Testis (tissue), 5 donors: ENCODE measurements at places on chromosomes 16 and 17. TPM values are rescaled to one million over a fixed set of nuclear protein-coding genes. Genes with fewer than 3 reads are reported as not detected.

DNA sequence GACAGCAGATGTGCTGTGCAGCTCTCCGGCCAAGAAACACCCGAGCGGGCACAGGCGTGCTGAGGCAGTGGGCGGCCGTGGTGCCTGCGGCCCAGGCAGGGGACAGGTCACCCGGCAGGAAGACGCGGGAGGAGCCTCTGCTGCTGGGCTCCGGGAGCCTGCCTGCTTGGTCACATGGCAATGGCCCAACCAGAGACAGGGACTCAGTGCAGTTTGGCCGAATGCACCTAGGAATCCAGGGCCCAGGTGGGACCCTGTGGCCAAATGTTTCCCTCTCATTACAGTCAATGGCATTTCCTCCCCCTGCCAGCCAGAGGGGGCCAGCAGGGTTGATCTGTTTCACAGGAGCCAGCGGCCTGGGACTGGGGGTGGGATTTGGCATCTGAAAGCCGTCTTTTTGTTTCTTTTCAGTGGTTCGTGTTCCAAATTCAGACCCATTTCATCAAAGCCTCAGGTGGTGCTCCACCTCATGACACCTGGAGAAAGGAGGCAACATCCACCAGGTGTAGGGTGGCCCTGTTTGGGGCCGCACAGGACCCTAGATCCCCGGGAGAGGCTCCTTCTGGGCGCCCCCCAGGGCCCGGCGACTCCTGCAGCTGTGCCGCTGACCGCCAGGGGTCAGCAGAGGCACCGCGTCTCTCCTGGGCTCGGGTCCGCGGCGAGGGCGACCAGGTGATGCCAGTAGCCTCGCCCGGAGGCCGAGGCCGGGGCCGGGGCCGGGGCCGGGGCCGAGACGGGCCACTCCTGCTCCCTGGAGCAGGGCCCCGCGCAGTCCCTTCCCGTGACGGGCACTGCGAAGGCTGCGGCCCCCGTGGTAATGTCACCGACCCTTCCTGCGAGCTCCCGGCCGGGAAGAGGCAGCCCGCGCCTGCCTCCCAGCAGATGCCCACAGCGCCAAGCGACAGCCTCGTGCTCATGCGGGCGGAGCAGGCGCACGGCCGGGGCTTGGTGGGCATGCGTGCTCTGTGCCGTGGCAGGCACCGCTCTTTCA lies 118.5 kb downstream of the C16orf78 start:
- DNase-seq: peak; percentile 75

Gene BCAS3
- polyA plus RNA-seq: 54.8 TPM

Gene TP53TG3B
- polyA plus RNA-seq: 24.1 TPM

DNA sequence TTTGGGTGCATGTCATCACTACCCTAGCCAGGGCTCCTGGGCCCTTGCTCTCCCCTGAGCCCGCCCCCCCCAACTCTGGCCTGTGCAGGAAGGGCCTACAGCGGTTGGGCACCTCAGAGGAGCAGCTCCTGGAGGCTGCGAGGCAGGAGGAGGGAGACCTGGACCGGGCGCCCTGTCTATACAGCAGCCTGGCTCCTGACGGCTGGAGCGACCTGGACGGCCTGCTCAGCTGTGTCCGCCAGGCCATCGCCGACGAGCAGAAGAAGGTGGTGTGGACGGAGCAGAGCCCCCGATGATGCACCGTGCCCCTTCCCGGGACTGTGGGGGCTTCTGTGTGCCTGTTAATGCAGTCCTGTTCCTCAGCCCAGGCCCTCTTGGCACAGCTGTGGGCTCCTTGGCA lies 12.1 kb downstream of the SGSH start:
- no peak for DNase-seq

GRCh38 chr16:77807-78443 lies at the start of gene MPG:
MPG (plus strand) TSS chr16:78225; CDS start chr16:78310, 85 bp downstream.
- peak; percentile 83 for DNase-seq

DNA sequence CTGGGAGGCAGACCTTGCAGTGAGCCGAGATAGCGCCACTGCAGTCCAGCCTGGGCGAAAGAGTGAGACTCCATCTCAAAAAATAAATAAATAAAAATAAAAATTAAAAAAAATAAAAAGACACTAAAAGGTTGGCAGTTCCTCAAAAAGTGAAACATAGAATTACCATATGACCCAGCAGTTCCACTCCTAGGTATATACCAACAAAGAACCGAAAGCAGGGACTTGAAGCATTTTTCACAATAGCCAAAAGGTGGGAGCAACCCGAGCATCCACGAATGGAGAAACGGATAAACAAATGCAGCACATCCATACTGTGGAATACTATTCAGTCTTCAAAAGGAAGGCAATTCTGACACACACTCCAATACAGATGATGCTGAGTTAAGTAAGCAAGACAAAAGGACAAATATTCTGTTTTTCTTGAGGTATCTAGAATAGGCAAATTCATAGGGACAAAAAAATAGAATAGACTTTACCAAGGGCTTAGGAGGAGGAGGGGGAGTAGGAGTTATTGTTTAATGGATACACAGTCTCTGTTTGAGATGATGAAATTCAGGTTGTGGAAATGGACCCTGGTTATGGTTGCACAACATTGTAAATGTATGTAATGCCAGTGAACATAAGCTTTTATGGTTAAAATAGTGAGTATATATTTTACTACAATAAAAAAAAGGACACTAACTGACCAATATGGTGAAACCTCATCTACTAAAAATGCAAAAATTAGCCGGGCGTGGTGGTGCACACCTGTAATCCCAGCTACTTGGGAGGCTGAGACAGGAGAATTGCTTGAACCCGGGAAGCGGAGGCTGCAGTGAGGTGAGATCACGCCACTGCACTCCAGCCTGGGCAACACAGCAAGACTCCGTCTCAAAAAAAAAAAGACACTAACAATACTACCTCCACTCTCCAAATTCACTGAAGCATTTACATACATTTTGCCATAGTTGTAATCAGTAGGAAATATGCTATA lies 27.0 kb upstream of the SLC35B1 start:
- no peak for DNase-seq

GRCh38 chr16:56382901-56383355 lies 42.4 kb downstream of the AMFR start:
- DNase-seq: no peak

- no peak for DNase-seq
These were observed 317.1 kb downstream of the PHKB start for GRCh38 chr16:47778106-47778801.

- no peak for DNase-seq
These were observed 38.9 kb downstream of the SLFN12L start for GRCh38 chr17:35498448-35499178.

DNA sequence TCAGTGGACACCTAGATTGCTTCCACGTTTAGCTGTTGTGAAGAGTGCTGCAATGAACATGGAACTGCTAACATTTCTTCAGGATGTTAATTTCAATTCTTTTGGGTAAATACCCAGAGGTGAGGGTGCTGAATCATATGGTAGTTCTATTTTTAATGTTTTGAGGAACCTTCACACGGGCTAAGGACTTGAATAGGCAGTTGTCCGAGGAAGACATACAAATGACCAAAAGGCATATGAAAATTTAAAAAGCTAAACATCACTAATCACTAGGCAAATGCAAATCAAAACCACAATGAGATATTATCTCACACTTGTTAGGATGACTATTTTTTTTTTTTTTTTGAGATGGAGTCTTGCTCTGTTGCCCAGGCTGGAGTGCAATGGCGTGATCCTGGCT lies 173.3 kb downstream of the PRKCB start:
- no peak for DNase-seq

Gene AGRP
- polyA plus RNA-seq: not detected

DNA sequence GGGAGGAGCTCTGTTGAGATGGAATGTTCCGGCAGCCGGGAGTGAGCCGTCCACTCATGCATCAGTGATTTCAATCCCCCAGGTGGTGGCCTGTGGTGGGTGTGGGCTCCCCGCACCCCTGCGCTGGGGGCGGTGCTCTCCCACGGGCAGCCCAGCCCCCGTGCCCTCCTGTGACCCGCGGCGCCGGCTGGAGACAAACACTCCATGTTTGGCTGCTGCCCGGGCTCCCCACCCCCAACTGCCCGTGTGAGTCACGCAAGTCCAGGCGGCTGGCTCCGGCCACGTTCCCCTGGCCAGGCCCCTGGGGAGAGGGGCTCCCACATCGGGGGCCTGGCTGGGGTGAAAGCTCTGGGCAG lies 29.4 kb downstream of the CACNA1H start:
- peak; percentile 62 for DNase-seq

GRCh38 chr17:13027246-13027645 lies 9.4 kb upstream of the ELAC2 start:
- no peak for DNase-seq

DNA sequence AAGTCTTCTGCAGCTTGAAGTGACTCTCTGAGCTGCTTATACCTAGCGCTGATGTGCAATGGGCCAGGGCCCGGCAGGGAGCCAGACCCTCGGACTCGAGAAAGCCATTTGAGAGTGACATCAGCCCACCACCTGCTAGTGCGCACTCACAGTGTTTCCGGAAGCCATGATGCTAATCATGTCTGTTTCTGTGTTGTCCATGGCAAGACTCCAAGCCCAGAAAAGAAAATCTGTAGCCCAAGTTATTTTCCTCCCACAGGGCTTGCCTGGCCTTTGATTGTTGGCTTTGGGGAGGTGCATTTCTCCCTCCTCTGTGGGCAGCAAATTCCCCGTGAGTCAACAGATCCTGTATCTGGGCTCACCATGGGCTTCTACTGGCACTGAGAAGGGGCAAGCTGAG lies 1.8 kb upstream of the CDRT4 start:
- no peak for DNase-seq

Gene TSNAXIP1
- 93.7 TPM for polyA plus RNA-seq

Gene GPR142
- 0.51 TPM for polyA plus RNA-seq

Gene ZNF764
- 11.3 TPM for polyA plus RNA-seq

- no peak for DNase-seq
These were observed 98.5 kb downstream of the PGS1 start for GRCh38 chr17:78476973-78477372.

- no peak for DNase-seq
These were observed 43.4 kb downstream of the MFSD11 start for GRCh38 chr17:76781056-76781982.

Gene PRKCB
- 25.5 TPM for polyA plus RNA-seq

DNA sequence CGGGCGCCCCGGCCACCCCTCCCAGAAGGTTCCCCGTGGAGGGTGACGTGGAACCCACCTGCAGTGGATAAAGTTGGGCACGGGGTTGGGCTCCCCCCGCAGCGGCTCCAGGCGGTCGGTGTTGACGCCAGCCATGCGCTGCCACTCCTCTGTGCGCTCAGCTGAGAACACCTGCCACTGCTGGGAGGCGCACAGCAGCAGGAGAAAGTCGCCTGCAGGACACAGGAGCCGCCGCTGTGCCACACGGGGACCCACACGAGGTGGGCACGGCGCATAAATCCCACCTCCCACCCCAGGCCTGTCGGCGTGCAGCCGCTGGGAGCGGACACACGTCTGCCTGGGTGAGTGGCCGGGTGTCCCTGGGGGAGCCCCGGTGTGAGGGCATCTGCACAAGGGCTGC lies 20.7 kb downstream of the CTU2 start:
- DNase-seq: no peak

Gene ZNF423
- 8.9 TPM for polyA plus RNA-seq

Gene PPP1R27
- polyA plus RNA-seq: 7.5 TPM

- DNase-seq: no peak
These were observed 1.9 kb downstream of the PPP4C start for GRCh38 chr16:30077656-30078055.
